ENCODE measurements at places on chromosomes 2 and 18. TPM values are rescaled to one million over a fixed set of nuclear protein-coding genes. Genes with fewer than 3 reads are reported as not detected.

GRCh38 chr2:161658259-161658658 is 34.0 kb downstream of the SLC4A10 start:
- no peak overlapping the region for H3K4me3 ChIP-seq
- no peaks in the 10 kb centered on the region for H3K36me3 ChIP-seq
- no peaks in the 10 kb centered on the region for H3K4me1 ChIP-seq
- no peaks in the 10 kb centered on the region for H3K27me3 ChIP-seq

GRCh38 chr2:234027641-234028040 is 22.9 kb upstream of the SPP2 start:
- H3K36me3 ChIP-seq, result no peaks in the 10 kb centered on the region
- no peak overlapping the region for H3K27ac ChIP-seq
- H3K4me3 ChIP-seq, result no peak overlapping the region
- H3K4me1 ChIP-seq, result no peaks in the 10 kb centered on the region
- H3K27me3 ChIP-seq, result no peaks in the 10 kb centered on the region
- DNase-seq, result no peak

The SNTG2 gene
- total RNA-seq, result not detected

DNA sequence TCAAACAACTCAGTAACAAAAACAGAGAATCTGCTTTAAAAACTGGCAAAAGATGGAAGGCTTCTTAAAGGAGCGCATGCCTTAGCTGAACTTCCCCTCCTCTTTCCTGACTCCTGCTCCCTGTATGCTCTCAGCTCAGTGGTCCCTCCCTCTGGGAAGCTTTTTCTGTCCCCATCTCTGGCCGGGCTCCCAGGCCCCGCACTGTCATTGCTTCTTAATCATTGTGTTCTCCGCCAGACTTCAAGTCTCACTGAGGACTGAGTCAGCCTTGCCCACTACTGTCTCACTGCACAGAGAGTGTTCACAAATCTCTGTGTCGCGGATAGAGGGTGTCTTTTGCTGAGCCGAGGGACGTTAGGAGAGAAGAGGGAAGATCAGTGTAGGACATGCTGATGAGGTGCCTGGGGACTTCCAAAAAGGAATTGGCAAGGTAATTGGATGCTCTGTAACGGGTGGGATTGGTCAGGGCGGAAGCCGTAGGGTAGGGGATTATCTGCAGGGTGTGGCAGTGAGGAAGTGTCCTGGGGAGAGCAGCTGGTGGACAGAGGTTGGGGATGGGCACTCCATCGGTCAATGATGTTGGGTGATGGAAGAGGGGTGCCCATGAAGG is 16.2 kb downstream of the TOGARAM2 start:
- no peak overlapping the region for H3K27ac ChIP-seq
- no peaks in the 10 kb centered on the region for H3K27me3 ChIP-seq
- no peaks in the 10 kb centered on the region for H3K4me1 ChIP-seq
- no peak overlapping the region for H3K4me3 ChIP-seq
- no peak for DNase-seq

The SLC38A11 gene
- not detected for total RNA-seq

- no peak overlapping the region for H3K4me3 ChIP-seq
- no peak overlapping the region for H3K27ac ChIP-seq
- no peaks in the 10 kb centered on the region for H3K27me3 ChIP-seq
- H3K36me3 ChIP-seq, result no peaks in the 10 kb centered on the region
- no peak for DNase-seq
- peaks cover 12% of the 10 kb centered on the region for H3K4me1 ChIP-seq
These were observed 33.1 kb upstream of the DNMT3A start for GRCh38 chr2:25374827-25375226.

The LBH gene
- total RNA-seq, result 1.2 TPM

The RNF152 gene
- 0.47 TPM for total RNA-seq

- H3K4me1 ChIP-seq, result no peaks in the 10 kb centered on the region
- no peak for DNase-seq
- H3K27me3 ChIP-seq, result no peaks in the 10 kb centered on the region
- H3K36me3 ChIP-seq, result no peaks in the 10 kb centered on the region
These were observed 29.1 kb upstream of the INO80D start for GRCh38 chr2:206115026-206115578.

GRCh38 chr2:36886664-36887063 is 79.7 kb downstream of the STRN start:
- no peak overlapping the region for H3K27ac ChIP-seq
- no peak for DNase-seq
- H3K36me3 ChIP-seq, result no peaks in the 10 kb centered on the region
- H3K27me3 ChIP-seq, result no peaks in the 10 kb centered on the region
- H3K4me3 ChIP-seq, result no peak overlapping the region

GRCh38 chr2:119231975-119232665 is 8.5 kb downstream of the STEAP3 start:
- no peaks in the 10 kb centered on the region for H3K36me3 ChIP-seq
- no peak overlapping the region for H3K4me3 ChIP-seq
- DNase-seq, result no peak
- H3K4me1 ChIP-seq, result no peaks in the 10 kb centered on the region
- H3K27ac ChIP-seq, result no peak overlapping the region
- no peaks in the 10 kb centered on the region for H3K27me3 ChIP-seq

- no peaks in the 10 kb centered on the region for H3K27me3 ChIP-seq
- H3K36me3 ChIP-seq, result no peaks in the 10 kb centered on the region
- no peak for DNase-seq
- H3K4me3 ChIP-seq, result no peak overlapping the region
These were observed 78.7 kb upstream of the OTOF start for GRCh38 chr2:26556309-26557243.

DNA sequence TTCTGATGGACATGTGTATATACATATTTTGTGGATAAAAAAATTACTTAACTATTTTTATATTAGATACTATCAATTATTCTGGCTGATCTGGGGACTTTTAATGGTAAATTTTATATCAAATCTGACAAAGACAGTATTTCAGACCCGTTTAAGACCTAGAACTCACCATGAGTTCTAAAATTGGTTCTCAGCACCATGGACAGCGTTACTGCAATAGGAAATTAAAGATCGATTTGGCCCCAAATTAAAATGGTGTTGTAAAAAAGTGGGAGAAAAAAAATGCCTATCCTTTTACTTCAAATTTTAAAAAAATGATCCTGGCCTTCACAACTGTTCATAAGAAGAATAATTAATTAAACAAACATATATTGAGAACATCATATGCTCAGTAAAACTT is 919 bp upstream of the SCN2A start:
- no peaks in the 10 kb centered on the region for H3K36me3 ChIP-seq
- peaks cover 5% of the 10 kb centered on the region for H3K27me3 ChIP-seq
- H3K4me1 ChIP-seq, result no peaks in the 10 kb centered on the region
- no peak overlapping the region for H3K4me3 ChIP-seq
- no peak for DNase-seq
